ENCODE measurements at places on chromosomes 11 and 22.

GRCh38 chr22:36797911-36798673, 18.7 kb downstream of the PVALB start:
- no peak for DNase-seq

GRCh38 chr11:12160231-12160630, 49.8 kb downstream of the MICAL2 start:
- no peak for DNase-seq

GRCh38 chr22:42661985-42662831, 13.0 kb upstream of the CYB5R3 start:
- DNase-seq = peak; percentile 93

DNA sequence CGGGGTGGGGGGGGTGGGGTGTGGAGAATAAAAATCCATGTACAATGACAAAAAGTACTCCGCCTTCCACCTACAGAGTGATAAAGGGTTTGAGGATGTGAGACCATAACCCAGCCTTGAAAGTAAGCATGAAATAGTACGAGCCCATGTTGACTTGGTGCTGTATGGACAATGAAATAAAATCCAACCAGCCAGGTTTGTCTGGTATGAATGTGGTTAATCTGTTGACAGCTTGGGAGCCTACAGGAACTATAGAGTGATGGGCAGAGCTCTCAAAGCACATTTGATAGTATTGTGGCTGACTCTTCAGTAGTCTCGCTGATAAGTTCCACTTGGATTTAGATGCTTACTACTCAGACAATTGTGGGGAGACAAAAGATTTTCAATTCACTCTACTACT, 48.8 kb upstream of the CD44 start:
- no peak for DNase-seq

DNA sequence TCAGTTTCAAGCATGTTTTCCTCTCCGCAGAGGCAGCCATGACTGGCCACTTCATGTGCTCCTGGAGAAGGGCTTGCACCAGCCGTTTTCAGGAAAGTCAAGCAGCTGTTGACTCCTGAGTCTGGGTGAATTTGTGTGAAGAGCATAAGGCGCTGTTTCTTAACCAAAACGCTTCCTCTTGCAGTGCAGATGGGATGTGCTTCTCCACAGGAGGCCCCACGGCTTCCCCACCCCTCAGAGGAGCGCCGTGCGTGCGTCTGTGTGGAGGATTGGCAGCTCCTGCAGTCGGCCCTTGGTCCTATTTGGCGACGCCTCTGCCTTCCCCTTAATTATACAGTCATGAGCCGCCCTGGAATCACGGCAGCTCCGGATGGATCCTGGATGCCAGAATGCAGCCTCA, 54.1 kb upstream of the B3GAT1 start:
- no peak for DNase-seq

GRCh38 chr11:58867556-58867955, 23.1 kb upstream of the GLYATL2 start:
- DNase-seq = no peak

Data from stimulated activated CD8-positive, alpha-beta memory T cell treated with anti-CD3 and anti-CD28 coated beads, Interleukin-4, amount 100 ng/mL, for 48 hours (primary cell).